Activated T-cell treated with anti-CD3 and anti-CD28 coated beads, Interleukin-2, amount 50 U/mL, for 72 hours (primary cell): ENCODE measurements at places on chromosomes 1 and 21. TPM values are rescaled to one million over a fixed set of nuclear protein-coding genes. Genes with fewer than 3 reads are reported as not detected.

DNA sequence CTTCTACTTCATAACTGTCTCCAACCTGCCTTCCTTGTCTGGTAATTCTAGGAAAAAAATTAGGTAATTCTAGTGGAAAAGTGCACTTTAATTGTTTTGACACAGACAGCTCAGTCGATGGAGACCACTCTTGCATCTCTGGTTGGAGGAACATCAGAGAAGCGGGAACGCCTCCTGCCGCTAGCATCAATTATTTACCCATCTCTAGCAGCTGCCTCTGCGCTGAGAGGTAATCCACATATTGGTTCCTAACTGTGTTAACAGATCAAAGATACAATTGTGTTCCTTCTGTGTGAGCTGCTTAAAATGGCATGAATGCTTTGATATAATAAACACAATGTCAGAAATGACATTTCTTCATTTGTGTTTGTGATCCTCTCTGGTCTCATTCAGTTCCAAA is 33.3 kb downstream of the C2CD2 start:
- DNase-seq, result no peak

DNA sequence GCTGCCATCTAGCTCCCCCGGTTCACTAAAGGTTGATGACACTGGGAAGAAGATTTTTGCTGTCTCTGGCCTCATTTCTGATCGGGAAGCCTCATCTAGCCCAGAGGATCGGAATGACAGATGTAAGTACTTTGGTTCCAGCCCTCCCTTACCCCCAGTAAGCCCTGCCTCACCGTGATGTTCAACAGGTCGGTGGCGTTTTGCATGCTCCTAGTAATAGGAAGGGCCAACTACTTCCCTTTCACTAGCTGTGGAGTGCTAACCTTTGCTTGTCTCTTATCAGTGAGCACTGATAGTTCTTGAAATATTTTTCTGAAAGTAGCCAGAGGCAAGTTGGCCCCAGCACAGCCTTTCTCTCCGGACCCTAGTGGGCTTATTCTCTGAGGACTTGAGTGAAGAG is 7.5 kb downstream of the RNF220 start:
- no peak for DNase-seq

- peak; percentile 86 for DNase-seq
These were observed 59.0 kb upstream of the ACOT11 start for GRCh38 chr1:54488779-54489626.

DNA sequence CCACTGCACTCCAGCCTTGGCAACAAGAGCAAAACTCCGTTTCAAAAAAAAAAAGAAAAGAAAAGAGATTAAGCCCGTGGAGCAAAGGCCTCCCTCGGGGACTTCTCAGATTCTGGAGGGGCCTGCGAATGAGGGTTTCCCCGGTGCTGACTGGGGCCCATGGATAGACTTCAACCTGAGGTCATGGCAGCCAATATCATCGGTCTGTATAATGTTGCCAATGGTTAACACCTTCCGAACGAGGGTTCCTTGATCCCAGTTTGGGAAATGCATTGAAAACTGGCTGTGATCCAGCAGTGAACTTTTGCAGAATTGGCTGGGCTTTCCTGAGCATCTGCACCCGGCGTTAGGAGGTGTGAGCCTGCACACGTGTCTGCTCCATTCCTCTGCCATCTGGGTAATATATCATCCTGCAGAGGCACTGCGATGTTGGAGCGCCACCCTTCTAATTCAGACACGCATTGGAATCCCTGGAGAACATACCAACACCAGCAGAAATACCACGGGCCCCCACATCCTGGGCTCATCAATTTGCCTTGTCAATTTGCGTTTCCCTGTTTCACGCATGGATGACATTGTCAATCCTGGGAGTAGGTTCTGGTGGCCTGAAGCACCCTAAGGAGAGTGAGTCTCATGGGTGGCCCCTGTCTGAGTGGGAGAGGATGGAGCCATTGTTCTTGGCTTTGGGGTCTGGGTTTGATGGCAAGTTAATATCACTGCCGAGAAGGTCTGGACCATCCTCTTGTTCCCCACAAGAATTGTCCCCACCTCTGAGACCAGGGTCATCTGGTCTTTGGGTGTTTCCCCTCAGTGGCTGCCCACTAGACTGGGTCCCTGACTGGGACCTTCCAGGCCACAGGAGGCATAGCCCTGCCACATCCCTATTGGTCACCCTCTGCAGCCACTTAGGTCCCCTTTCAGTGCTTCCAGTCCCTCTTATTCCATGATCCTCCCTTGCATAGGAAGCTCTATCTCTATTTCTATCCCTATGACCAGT is 441.0 kb downstream of the PTPRU start:
- DNase-seq, result no peak

DNA sequence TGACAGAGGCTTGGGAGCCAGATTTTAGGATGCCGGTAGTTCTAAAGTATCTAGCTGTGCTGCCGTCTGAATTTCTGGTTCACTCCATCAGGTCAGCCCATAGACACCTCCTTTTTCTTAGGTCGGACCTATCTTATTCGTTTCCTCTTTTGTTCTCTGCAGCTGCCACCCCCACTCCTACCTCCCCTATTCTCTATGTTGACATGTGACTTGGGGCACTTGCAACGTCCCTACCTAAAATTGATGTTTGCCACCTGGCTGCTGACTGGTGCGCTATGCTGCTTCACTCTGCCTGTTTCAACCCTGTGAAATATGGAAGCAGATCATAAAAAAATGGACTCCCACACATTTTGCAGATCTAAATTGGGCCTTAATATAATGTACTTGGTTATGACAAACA is 55.3 kb downstream of the PBX1 start:
- DNase-seq, result no peak

DNA sequence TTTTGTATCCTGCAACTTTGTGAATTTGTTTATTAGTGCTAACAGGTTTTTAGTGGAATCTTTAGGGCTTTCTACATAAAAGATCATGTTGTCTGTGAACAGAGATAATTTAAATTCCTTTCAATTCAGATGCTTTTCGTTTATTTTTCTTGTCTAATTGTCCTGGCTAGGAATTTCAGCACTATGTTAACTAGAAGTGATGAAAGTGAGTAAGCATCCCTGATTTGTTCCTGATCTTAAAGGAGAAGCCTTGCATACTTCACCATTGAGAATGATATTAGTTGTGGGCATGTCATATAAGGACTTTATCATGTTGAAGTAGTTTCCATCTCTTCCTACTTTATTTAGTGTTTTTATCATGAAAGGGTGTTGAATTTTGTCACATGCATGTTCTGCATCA is 23.6 kb upstream of the TRIM67 start:
- DNase-seq, result no peak

GRCh38 chr1:183967914-183968313 is 69.6 kb downstream of the COLGALT2 start:
- DNase-seq, result no peak

DNA sequence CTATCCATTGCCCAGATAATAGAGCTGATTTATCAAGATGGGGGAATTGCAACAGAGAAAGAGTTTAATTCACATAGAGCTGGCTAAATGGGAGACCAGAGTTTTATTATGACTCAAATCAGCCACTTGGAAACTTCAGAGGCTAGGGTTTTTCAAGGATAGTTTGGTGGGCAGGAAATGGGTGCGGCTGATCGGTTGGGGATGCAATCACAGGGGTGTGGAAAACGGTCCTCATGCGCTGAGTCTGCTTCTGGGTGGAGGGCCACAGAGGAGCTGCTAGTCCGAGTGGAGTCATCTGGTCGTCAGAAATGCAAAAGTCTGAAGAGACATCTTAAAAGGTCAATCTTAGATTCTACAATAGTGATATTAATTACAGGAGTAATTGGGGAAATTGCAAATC is 32.0 kb upstream of the FAM89A start:
- DNase-seq, result no peak

GRCh38 chr1:221868593-221869303 is 126.9 kb upstream of the DUSP10 start:
- no peak for DNase-seq

DNA sequence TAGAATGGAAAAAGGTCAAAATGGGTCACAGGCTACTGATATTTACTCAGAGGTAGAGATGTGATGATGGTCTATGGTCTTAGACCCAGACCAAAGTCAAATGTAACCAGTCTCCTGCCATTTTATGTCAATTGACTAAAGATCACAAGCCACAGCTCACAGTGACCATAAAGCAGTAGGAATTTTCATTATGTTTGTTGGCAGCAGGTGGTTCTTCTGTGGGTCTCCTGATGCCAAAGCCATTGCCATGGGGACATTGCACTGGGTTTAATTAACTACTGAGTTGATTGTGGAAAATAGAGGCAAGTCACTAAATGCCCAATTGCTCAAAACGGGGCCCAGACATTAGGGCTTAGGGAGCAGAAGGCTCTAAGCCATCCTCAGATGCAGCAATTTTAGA is at the start of gene OR10K2:
TSS of gene OR10K2 (minus strand) at position 101 of the 400 bp plus-strand sequence. CDS start 5,371 bp downstream, outside the sequence.
- no peak for DNase-seq

The TBX15 gene
- 0.10 TPM for total RNA-seq

The S100A12 gene
- total RNA-seq, result not detected

The ZNF683 gene
- not detected for total RNA-seq
